ENCODE measurements at places on chromosomes 5 and 9. TPM values are rescaled to one million over a fixed set of nuclear protein-coding genes. Genes with fewer than 3 reads are reported as not detected.

ZNG1C gene
- 30.2 TPM for total RNA-seq

NKD2 gene
- 11.3 TPM for total RNA-seq

ITK gene
- 2.8 TPM for total RNA-seq

SURF1 gene
- 18.2 TPM for total RNA-seq

NIPSNAP3A gene
- total RNA-seq, result 34.2 TPM

DNA sequence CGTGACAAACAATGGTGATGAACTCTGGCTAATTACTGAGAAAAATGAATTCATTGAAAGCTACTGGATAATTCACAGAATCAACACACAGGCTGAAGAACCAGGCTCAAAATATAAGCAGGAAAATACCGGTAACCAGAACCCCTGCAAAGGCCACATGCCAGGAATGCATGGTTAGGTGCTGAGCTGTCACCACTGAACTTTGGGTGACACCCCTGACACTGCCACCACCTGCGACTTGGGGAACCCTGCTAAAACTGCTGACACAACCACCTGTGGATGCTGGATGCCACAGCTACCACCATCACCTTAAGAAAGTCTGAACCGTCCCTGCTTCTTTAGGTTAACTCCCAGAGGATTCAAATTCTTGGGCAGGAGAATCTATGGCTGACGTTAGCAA, 72.0 kb upstream of the NR4A3 start:
- H3K27ac ChIP-seq, result no peak overlapping the region
- no peaks in the 10 kb centered on the region for H3K36me3 ChIP-seq
- H3K4me1 ChIP-seq, result no peaks in the 10 kb centered on the region
- H3K27me3 ChIP-seq, result no peaks in the 10 kb centered on the region

DNA sequence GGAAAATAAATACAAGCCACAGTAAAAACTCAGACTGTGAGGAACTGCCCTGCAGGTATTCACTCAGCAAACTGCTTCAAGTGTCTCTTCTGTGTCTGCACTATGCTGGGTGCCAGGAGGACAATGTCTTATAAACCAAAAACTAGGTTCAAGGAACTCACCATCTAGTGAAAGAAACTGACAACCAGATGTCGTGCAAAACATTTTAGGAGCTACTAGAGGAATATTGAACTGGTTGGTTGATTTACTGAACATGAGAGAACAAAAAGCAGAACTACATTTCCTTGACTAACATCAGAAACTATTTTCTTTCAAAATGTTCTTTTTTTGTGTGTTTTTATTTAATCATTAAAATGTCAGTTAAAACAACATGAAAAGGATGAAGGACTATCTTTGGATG, 35.2 kb downstream of the ZNF366 start:
- no peak overlapping the region for H3K27ac ChIP-seq
- no peak for DNase-seq
- H3K27me3 ChIP-seq, result no peaks in the 10 kb centered on the region
- no peaks in the 10 kb centered on the region for H3K36me3 ChIP-seq
- no peaks in the 10 kb centered on the region for H3K4me1 ChIP-seq

DNA sequence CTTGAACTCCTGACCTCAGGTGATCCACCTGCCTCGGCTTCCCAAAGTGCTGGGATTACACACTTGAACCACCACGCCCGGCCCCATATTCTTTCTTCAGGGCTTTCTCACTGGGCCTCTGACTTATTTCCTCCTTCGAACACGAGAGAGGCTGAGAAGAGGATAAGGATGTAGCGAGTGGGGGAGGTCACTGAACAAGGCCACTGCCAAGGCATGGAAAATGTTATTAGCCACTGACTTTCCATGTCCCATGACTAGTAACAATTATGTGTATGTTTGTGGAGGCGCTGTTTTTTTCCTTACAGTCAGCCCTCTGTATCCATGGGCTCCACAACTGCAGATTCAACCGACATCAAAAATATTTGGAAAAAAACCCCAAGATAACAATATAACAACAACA, 12.3 kb upstream of the FCHSD1 start:
- H3K36me3 ChIP-seq, result no peaks in the 10 kb centered on the region
- no peak for DNase-seq
- no peak overlapping the region for H3K4me3 ChIP-seq
- no peak overlapping the region for H3K27ac ChIP-seq
- no peaks in the 10 kb centered on the region for H3K27me3 ChIP-seq

- H3K27me3 ChIP-seq, result no peaks in the 10 kb centered on the region
- no peak for DNase-seq
- H3K36me3 ChIP-seq, result no peaks in the 10 kb centered on the region
- H3K4me1 ChIP-seq, result no peaks in the 10 kb centered on the region
These were observed 680 bp downstream of the GPX8 start for GRCh38 chr5:55160493-55161209.

DNA sequence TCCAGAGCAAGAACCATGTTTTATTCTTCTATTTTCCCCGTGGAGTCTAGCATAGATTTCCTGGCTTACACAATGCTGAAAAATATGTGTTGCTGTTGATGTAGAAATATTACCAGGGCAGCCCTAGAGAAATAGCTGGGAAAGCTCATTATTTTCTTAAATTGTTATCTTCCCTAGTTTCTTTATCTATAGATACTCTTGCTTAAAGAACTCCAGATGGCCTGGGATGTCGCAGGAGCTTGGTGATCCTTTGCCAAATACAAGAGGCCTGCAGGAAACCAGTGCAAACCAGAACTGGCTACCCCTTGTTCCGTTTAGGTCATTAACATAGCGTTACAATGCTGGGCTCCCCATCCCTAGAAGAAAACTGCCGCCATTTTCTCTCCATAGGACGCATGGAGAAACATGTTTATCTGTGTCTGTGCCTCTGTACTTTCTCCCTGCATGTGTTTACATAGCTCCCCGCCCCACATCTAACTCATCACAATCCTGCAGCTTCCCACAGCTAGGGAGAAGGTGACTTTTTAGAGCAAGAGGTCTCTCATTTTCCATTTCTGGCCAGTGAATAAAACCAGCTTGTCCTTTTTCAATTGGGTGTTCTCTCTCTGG, 6.4 kb downstream of the PRLR start:
- no peaks in the 10 kb centered on the region for H3K36me3 ChIP-seq
- no peak overlapping the region for H3K4me3 ChIP-seq
- no peak for DNase-seq
- H3K27me3 ChIP-seq, result no peaks in the 10 kb centered on the region
- H3K4me1 ChIP-seq, result no peaks in the 10 kb centered on the region

GRCh38 chr9:99361817-99362216, 139.7 kb downstream of the SEC61B start:
- H3K27ac ChIP-seq, result no peak overlapping the region
- peaks cover 4% of the 10 kb centered on the region for H3K4me1 ChIP-seq
- no peaks in the 10 kb centered on the region for H3K27me3 ChIP-seq
- no peak for DNase-seq
- H3K36me3 ChIP-seq, result no peaks in the 10 kb centered on the region

- no peaks in the 10 kb centered on the region for H3K4me1 ChIP-seq
- no peak for DNase-seq
- no peak overlapping the region for H3K4me3 ChIP-seq
- no peaks in the 10 kb centered on the region for H3K36me3 ChIP-seq
- no peaks in the 10 kb centered on the region for H3K27me3 ChIP-seq
These were observed 118.3 kb upstream of the RAPGEF1 start for GRCh38 chr9:131858147-131858546.

- no peak overlapping the region for H3K27ac ChIP-seq
- H3K4me3 ChIP-seq, result no peak overlapping the region
These were observed 15.7 kb downstream of the NUP155 start for GRCh38 chr5:37355161-37355560.

DNA sequence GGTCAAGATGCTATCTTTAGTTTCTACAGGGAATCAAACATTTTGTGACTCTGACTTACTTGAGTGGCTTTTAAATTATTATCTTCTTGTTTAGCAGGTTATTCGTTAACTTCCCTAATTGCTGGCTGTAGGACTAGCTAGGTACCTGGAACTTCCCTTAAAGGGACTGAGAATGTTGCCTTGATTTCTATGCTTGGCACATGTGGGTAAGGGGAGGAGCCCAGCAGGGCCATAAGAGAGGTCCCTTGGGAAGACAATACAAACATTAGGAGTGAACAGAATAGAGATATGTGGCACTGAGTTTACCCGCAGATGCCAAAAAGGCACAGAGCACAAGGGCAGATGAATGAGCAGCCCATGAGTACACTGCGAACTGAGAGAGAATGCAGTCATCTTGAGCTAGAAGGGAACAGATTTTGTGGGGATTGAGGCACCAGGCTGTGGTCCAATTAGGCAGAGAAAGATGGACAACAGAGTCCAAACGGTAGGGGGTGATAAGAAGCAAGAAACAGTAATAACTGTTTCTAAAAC, 9.8 kb downstream of the CKMT2 start:
- no peak for DNase-seq
- no peaks in the 10 kb centered on the region for H3K27me3 ChIP-seq
- no peak overlapping the region for H3K4me3 ChIP-seq
- no peak overlapping the region for H3K27ac ChIP-seq
- peaks cover 38% of the 10 kb centered on the region for H3K4me1 ChIP-seq

DNA sequence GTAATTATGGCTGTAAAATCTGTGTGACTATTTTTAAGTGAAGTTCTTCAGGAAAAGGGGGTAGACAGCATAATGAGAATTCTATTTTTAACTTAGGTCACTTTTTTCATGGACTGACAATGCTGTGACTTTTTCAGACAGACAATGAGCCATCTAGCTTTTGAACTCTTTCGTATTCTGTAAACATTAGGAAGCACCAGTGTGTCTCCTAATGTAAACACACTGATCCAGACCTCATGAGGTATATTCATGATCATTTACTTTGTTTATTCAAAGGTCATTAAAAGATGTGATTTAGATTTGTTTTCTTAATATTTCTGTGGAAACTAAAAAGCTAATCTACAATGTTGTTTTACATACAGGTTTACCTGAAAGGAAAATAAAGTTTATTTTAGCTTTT, 352.6 kb downstream of the ADGRV1 start:
- H3K27me3 ChIP-seq, result no peaks in the 10 kb centered on the region
- no peak for DNase-seq
- H3K27ac ChIP-seq, result no peak overlapping the region
- no peak overlapping the region for H3K4me3 ChIP-seq
- H3K36me3 ChIP-seq, result no peaks in the 10 kb centered on the region

- H3K4me1 ChIP-seq, result no peaks in the 10 kb centered on the region
- no peak overlapping the region for H3K27ac ChIP-seq
- H3K27me3 ChIP-seq, result no peaks in the 10 kb centered on the region
- no peak for DNase-seq
These were observed 72.4 kb downstream of the CFAP95 start for GRCh38 chr9:69893057-69893456.

All from esophagus squamous epithelium (tissue), 5 donors.